ENCODE measurements at places on chromosomes 3 and 15.

DNA sequence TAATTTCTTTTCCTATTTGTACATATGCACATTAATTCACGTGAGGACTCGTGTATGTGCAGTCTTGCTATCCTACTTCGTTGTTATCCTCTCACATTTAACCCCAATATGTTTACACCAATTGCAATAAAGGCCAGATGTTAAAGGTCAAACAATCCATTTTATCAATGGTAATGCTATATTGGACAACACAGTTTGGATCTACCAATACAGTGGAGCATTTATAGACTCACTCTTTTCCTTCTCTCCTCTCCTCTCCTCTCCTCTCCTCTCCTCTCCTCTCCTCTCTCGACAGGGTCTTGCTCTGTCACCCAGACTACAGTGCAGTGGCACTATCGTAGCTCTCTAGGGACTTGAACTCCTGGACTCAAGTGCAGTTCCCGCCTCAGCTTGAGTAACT is 324.0 kb downstream of the PTPRG start:
- no peak for DNase-seq

GRCh38 chr15:99057697-99058420 is 47.0 kb upstream of the SYNM start:
- no peak for DNase-seq

DNA sequence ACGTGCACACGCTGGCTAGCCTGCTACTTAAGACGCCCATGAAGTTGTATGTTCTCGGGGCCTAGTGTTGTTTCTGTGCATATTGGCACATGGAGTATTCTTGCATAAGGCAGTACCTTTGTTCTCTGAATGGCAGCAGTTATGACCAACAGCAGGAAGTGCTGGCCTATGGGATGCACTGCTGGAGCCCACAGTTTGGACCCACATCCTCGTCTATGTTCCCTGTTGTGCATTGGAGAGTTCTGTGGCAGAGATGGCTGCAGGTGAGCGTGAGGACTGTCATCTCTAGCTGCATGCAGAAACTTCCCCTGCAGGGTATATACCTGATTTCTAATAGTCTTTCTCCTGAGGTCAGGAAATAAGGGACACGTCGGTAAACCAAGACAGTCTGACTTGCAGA is 81.8 kb downstream of the CHRNA7 start:
- DNase-seq: no peak

DNA sequence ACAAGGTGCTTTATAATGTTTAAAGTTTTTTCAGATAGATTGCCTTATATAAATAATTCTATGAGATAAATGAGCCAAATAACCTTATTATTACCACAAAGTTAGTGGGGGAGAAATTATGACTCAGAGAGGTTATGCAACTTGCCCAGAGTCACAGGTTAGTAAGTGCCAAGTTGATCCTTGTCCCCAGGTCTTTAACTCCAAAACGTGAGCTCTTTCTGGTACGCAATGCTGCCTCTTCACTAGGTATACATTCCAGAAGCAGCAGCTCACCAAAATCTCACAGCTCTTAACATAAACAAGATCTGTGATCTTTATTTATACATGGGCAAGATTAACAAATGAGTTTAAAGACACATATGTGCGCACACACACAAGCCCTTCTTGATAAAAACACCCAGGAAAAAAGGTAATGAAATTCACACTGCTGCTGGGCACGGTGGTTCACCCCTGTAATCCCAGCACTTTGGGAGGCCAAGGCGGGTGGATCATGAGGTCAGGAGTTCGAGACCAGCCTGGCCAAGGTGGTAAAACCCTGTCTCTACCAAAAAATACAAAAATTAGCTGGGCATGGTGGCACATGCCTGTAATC is 59.8 kb upstream of the NR2F2 start:
- DNase-seq: no peak

- DNase-seq: no peak
These were observed 308.3 kb downstream of the LRTM1 start for GRCh38 chr3:54619531-54619930.

DNA sequence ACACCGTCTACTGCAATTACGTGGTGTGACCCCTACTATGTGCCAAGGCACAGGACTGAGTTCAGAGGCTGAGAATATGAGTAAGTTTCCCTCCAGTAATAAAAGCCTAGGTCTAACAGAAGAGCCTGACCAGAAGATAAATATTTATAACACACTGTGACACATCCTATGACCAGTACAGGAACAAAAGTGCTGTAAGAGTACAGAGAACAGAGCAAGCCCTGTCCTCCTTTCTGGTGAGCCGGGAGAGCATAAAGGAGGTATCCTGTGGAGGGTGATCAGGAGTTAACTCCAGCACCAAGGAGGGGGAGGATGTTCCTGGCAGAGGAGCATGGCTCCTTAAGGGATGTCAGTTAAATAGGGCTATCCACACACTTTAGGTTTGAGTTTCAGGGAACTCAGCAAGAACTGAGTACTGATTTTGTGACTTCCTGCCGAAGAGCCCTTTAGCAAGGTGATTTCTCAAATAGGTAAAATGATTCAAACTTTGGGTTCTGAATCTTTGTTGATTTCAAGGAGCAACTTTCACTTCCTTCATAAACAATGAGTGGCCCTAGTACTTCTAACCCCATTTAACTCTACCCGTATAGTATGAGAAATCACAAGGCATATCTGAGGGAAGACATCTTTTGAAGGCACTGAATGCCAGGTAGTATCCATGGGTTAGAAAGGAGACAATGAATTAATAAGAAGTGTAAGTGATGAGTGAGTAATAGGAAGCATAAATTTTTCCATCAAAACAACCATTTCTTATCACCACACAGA is 198.0 kb downstream of the THRB start:
- DNase-seq: no peak

DNA sequence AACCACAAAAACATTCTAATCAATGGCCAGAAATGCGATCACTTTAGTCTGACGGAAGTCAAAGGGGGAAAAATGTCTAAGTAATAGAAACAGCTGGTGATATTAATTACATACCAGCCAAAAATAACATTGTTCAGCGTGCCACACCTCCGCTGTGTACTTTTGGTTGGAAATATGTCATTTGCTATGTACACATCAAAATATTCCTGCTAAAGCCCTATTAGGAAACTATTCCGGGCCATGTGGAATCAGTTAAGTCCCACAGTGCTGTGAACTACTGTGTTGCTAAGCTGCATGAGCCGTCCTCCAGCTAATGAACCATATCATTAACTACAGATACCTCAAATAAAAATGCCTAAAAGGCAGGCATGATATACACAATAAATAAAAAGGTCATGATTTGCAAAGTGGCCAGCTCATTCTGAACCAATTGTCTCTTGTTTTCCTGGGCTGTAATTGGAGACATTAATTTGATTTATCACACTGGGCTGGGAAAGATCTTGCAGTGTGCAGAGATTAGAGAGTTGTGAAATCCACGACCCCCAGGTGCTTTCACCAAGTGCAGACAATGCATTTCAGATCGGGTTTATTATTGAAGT is 200.5 kb upstream of the LRTM1 start:
- DNase-seq: no peak

- DNase-seq: no peak
These were observed 8.4 kb downstream of the PIK3R4 start for GRCh38 chr3:130738241-130738640.

DNA sequence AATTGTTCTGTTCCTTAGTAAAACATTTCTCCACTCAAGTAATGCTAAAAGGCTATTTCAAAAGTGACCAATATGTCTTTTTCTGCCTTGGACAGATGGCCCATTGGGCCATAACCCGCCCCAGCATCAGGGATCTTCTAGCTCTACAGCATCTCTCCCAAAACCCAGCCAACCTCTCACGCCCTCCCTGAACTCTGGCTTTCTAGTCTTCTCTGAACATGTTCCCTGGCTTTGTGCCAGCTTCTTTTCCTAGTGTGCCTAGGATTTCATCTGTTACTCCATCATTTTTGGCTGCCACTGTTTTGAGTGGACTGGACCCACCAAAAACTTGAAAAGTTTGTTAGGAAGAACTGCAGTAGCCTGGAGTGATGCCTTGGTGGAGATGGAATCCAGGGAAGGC is 30.7 kb downstream of the TRPM1 start:
- DNase-seq: no peak

GRCh38 chr15:41417418-41418195 is 712 bp downstream of the RTF1 start:
- DNase-seq: peak; percentile 39

DNA sequence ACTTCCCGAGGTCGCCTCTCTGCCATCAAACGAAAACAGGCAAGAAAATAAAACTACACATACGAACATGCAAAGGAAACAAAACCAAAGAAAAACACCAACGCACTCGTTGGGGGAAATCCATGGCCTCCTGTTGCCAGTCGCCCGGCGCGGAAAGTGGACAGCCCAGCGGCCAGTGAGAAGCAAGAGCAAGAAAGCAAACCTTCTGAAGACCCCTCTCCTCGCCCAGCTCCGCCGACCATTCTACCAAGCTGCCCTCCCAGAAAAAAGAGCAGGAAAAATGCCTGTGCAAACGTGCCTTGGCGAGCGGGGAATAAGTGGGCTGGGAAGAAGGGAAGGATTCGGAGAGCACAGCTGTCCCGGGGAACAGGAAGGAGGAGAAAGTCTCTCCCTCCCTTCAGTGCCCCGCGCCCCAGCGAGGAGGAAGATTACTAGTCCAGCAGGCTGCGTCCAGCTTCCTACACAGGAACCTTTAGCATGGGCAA is 802 bp upstream of the NECTIN3 start:
- DNase-seq: no peak

GRCh38 chr15:40466426-40467260 is 4.1 kb upstream of the CHST14 start:
- no peak for DNase-seq

DNA sequence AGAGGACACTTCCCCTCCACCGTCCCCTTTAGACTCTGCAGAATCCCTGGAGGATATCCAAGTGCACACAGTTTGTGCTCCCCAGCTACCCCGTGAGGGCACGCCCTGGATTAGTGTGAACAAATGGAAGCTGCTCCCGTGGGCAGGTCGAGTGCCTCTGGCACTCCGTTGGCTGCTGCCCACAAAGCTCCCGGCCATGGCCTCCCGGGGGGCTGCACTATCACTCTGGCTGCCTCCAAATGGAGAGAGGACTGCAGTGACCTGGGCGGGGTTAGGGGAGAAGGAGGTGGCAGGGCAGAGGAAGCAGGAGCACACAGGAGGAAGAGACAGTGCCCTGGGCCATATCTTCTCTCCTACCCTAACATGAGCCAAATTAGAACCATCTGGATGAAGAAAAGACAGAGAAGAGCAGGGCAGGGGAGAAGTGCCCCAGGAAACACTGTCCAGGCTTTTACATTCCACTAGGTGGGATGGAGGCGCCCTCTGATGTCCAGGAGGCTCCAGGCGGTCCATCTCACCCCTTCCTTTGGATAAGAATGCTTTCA is 29.4 kb upstream of the ACAD9 start:
- DNase-seq: no peak

- no peak for DNase-seq
These were observed 151.7 kb upstream of the KCNMB2 start for GRCh38 chr3:178384321-178385230.

- DNase-seq: no peak
These were observed 423.4 kb upstream of the WNT5A start for GRCh38 chr3:55910543-55910942.

DNA sequence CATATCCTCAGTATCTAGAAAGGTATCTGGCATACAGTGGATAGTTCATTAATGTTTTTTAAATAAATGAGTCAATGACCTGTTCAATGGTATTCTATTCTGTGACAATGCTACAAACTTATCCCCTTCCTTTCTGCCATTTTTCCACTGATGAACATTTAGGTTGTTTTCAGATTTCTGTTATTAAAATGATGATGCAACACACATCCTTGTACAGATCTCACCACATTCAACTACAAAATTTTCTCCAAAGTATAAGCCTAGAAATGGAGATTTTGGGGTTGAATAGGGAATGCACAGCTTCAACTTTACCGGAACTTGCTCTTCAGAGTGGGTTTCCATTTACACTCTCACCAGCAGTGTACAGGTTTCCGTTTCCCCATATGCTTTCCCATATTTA is 210.2 kb downstream of the ISL2 start:
- no peak for DNase-seq

- DNase-seq: no peak
These were observed 683.5 kb downstream of the TUSC7 start for GRCh38 chr3:117393119-117393518.

- no peak for DNase-seq
These were observed 2.1 kb upstream of the FURIN start for GRCh38 chr15:90866161-90866715.

- no peak for DNase-seq
These were observed 1.5 kb upstream of the U2SURP start for GRCh38 chr3:142999881-143000280.

DNA sequence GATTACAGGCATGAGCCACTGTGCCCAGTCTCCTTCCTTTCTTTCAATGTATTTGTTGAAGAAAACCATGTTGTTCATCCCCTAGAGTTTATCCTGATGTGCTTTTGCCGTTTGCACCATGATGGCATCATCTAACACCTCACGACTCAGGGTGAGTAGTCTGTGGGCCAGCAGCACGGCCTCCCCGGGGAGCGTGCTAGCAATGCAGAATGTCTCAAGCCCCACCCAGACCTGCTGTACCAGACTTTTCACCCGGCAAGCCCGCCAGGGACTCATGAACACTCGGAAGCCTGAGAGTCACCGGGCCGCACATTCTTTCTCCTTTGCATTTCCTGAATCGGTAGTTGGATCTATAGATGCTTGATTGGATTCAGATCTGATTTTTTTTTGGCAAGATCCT is 64.6 kb downstream of the RPN1 start:
- no peak for DNase-seq

- no peak for DNase-seq
These were observed 248.5 kb downstream of the PTPRG start for GRCh38 chr3:61809879-61810278.

- DNase-seq: no peak
These were observed 179.6 kb upstream of the THRB start for GRCh38 chr3:24674261-24674660.

GRCh38 chr3:25911525-25912295 is 121.8 kb downstream of the OXSM start:
- DNase-seq: no peak

DNA sequence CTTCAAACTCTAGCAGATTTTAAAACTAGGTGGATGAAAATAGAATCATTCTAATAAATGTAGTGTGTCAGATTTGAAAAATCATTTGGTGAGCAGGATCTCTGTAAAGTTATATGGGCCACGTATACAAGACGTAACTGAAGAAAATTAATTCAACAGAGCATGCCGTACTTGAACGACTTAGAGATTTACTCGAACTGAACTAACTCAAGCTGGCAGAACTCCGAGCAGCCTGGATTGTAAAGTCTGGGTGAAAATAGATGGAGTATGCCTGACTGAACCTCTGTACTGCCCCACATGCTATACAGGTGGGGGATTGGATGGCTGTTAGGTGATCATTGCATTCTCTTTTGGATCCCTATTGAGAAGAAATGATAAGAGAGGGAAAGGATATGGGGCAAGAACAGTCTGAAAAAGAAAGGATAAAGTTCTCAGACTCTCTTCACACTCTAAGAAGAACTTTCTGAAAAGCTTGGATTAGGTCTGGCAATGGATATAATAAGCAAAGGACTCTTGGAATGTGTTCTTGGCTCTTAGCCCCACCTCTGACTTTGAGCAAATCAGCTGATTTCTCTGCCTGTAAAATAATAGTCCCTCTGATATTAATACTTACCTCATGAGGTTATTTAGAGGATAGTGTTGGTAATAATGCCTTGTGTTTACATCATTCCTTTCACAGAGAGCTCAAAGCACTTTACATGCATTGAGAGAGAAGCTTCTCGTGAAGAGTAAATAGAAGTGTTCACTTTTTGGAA is 147.5 kb downstream of the FILIP1L start:
- DNase-seq: no peak
